ENCODE measurements at places on chromosomes 11 and 22. TPM values are rescaled to one million over a fixed set of nuclear protein-coding genes. Genes with fewer than 3 reads are reported as not detected.
A peak's percentile ranks its signal among the peaks of the same experiment; 100 is the strongest.

Gene MYOD1
- total RNA-seq, result not detected

Gene DDTL
- total RNA-seq, result 3.0 TPM

Gene OR5M11
- not detected for total RNA-seq

Gene VPS37C
- 15.1 TPM for total RNA-seq

Gene TIGD3
- under 0.01 TPM for total RNA-seq

DNA sequence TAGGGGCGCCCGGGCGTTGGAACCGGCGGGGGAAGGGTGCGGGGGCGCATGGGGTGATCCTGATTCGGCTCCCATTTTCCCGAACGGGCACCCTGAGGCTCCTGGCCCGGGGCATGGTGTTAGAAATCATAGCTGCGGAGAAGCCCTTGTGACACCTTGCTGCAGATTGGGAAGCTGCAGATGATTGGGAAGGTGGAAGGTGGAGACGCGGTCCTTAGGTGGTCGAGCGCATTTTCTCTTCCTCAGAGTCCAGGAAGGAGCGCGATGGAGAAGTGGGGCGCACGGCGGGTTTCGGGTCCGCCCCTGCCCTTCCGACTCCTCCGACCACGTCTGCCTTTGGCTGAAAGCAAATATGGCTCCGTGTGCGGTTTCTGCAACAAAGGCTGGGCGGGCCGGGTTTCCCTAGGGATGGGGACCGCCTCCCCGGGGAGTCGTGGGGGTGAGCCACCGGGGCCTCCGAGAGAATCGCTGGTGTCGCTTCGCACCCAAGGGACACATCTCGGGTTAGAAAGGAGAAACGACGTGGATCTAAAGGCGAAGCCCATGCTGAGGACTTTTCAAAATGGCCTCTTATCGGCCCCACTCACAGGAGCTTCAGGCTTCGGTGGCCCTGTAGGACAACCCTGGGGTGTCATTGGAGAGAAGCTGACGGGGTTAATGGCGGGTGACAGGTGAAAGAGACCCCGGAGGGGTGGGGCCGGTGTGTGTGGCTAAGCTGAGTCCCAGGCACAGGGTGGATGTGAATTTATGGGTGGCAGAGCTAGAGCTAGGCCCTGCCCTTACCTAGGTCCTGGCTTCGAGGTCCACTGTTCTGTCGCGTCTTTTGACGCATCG, 707 bp upstream of the FTH1 start:
- DNase-seq, result peak; percentile 38

DNA sequence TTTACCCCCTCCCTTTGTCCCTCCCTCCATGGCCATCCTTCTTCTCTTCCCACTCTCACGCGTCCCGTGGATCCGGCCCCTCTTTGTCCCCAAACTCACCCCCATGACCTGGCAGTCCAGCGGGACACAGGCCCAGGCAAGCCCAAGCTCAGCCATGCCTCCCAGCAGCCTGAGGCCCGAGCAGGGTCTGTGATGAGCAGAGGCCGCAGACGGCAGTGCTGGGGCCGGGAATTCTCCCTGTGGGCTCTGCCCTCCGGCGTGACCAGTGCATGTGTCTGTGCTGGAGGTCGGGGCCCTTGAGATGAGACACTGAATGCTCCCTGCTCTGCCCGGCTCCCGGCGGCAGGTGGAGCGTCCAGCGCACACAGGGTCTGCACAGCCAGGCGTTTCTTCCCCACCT, 237.9 kb downstream of the BRD1 start:
- DNase-seq, result no peak

GRCh38 chr11:75516886-75517285, 8.9 kb downstream of the GDPD5 start:
- DNase-seq, result no peak

DNA sequence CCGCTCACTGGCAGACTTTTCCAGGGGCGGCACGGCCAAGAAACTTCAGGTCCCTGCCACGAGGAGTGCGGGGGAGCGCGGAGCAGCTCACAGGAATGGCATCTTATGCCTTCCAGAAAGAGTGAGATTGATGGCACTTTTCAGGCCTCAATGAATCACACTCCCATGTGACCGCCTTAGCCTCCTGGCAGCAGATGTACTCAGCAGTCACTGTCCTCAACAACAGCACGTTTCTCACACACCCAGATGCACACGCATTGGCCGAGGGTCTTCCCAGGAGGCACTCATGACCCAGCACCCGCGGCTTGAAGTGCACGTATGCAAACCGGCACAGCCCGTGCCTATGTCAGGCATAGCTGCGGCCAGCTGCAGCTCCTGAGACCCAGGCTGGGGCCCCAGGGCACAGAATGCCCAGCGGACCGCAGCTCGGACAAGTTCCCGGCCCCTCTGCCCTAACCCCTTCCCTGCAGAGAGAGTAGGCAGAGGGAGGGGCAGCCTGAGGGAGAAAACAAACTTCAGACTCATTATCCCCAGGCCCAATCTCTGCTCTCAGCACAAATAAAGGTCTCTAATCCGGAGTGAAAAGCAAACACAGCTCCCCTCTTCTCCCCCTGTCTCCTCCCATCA, 48.3 kb downstream of the RPUSD4 start:
- peak; percentile 70 for DNase-seq

- DNase-seq, result no peak
Measured at GRCh38 chr11:68013611-68014156, 3.6 kb downstream of the ALDH3B1 start.

GRCh38 chr11:44309478-44310205, at the start of gene ALX4:
Gene ALX4, minus strand, starts transcription at chr11:44310139. Its CDS starts 77 bp downstream, at chr11:44310062.
- DNase-seq, result no peak

GRCh38 chr22:29306175-29306834, at the start of gene GAS2L1:
Gene GAS2L1, plus strand, starts transcription at chr22:29306650. Its CDS starts 1,456 bp downstream, at chr22:29308106.
- DNase-seq, result peak; percentile 78

GRCh38 chr11:83852775-83853442, 566.7 kb upstream of the CCDC90B start:
- DNase-seq, result no peak

DNA sequence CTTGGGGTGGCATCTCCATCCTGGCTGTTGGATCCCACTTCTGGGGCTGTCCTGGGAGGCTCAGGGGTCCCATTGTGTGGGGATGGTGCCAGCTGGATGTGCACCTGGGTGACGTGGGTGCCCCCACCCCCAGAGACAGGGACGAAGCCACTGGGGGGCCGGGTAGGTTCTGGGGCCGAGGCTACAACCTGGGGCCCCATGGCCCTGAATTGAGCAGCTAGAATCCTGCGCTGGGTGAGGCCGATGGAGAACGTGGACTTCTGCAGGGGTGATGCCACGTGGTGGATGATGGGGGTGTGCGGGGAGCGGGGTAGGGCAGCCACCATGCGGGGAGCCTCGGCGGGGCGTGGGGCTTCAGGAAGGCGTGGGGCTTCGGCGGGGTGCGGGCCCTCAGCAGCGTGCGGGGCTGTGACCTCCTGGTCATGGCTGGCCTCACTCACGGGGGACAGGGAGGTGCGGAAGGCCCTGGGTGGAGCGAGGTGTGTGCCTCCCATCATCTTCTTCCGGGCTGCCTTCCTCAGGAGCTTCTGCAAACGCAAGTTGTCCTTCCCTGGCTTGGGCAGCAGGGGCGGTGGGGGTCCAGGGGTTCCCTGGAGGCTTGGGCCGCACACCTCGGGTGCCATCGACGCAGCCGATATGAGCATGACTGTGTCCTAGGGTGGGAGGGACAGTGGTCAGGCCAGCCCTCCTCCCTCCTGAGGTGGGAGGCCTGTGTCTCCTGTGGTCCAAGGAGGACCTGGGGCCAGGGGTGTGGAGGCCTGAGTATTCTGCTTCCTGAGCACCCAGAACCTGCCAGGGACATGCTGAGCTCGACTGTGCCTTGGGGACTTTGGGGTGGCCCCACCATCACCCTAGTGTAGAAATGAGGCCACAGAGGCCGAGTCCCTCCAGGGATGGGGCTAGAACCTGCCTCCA, 1.5 kb downstream of the PRR33 start:
- no peak for DNase-seq

DNA sequence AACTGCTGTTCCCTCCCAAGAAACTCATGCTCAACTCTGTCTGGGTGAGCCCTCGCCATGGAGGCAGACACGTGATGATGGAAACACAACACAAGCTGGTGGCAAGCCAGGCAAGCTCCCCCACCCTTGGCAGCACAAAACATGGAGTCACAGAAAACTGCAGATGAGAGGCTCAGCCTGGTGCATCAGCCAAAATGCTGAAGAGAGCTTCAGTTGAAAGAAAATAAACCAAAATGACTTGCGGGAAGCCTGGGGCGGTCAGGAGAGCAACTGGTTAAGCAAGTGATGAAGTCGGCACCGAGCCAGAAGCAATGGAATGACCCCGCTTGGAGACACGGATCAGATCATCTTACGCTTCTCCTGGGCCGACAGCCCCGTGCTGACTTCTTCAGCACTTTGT, 68.3 kb downstream of the C11orf58 start:
- no peak for DNase-seq

GRCh38 chr11:43930868-43931716, 11.3 kb upstream of the C11orf96 start:
- no peak for DNase-seq

- no peak for DNase-seq
Measured at GRCh38 chr11:120182790-120183491, 27.9 kb upstream of the OAF start.

GRCh38 chr11:75269896-75270295, 29.3 kb downstream of the TPBGL start:
- DNase-seq, result no peak

DNA sequence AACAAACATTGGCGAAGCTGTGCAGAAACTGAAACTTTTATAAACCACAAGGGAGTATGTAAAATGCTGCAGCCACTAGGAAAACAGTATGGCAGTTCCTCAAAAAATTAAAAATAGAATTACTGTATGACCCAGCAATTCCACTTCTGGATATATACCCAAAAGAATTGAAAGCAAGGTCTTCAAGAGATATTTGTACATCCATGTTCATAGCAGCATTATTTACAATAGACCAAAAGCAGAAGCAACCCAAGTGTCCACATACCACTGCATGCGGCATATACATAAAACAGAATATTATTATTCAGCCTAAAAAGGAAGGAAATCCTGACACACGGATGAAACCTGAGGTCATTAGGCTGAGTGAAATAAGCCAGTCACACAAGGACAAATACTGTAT, 85.8 kb downstream of the RELT start:
- DNase-seq, result no peak

Data from fibroblast of villous mesenchyme (primary cell).